Smooth muscle cell of the brain vasculature (primary cell): ENCODE measurements at places on chromosomes 16 and 17.

DNA sequence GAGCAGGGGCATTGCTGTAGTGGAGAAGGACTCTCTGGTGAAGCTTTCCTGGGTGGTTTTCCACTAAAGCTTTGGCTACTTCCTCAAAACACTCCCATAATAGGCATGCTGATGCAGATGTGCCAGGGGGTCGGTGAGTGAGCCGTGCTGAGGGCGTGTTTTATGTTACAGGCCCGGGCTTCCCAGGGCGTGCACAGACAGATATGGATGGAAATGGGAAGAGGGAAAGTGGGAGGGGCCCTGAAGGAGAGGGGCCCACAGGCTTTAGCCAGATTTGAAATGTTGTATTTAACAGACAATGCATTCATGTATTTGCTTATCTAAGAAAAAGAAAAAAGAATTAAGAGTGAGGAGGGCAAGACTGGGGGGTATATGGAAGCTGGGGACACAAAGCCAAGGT, 56.3 kb downstream of the IL21R start:
- DNase-seq, result no peak

DNA sequence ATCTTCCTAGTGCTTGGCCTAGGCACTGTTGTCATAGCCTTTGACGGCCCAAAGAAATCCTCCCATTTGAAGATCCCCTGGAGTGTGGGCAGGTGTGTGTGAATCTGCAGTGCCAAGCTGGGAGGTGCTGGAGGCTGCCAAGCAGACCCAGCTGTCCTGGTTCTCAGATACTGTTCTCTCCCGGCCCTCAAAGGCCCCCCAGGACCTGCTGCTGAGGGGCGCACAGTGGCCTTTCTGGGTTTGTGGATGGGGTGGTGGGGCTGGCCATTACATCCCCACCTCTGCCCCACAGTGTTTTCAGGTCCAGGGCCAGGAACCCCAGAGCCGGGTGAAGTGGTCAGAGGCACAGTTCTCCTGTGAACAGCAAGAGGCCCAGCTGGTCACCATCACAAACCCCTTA, 60.5 kb downstream of the MRC2 start:
- DNase-seq, result no peak

GRCh38 chr16:84069540-84069939, 26.9 kb upstream of the SLC38A8 start:
- no peak for DNase-seq

GRCh38 chr17:37570527-37571093, 38.6 kb downstream of the SYNRG start:
- DNase-seq, result no peak
